ENCODE measurements at places on chromosomes 3 and 15.

DNA sequence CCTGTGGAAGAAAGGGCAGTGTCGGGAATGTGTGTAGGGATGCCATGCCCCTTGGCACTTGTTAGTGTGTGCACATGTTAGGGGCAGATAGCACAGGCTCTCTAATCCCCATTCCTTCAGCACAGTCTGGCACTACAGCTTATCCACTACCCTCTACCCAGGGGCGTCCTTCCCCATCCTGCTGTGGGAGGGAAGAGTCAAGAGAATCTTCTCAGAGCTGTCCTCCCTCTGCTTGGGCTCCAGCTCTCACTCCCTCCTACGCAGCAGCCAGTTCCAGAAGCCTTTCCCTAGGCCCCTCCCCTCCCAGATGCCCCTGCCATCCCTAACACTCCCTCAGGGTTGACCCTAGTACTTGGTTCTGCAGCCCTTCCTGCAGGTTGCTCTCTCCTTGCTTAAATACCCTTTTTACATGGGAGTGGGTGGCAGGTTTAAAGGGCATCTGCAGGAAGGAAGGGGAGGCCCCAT, 815 bp upstream of the GRM2 start:
- DNase-seq = no peak

- no peak for DNase-seq
These were observed 575.5 kb upstream of the KCNMB2 start for GRCh38 chr3:177960722-177961121.

- no peak for DNase-seq
These were observed 57.8 kb upstream of the NMD3 start for GRCh38 chr3:161163297-161163696.

DNA sequence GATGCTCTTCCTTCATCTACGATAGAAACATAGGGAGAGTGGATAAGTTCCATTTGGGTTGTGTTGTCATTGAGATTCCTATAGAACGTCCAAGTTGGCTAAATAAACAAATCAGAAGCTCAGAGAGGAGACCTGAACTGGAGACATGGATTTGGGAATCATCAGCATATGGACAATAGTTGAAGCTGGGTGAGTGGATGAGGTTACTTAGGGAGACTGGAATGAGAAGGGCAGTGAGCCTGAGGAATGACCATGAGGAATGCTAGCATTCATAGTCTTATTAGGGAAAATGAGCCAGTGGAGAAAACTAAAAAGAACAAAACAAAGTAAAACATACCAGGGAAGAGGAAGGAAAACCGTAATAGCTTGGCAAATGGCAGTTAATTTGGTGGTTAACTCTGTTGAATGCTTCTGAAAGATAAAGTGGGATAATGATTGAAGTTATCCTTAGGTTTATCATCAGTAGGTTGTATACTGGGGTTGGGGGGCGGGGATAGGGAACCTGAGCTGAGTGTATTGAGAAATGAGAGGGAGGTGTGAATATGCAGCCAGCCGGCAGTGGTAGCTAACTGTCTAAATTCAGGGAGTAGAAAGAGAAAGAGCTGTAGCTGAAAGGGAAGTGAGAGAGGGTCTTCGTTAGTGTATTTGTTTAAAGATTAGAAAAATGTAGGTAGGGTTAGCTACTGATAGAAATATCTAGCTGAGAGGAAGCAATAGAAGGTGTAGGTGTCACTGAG, 74.6 kb downstream of the ARHGEF26 start:
- no peak for DNase-seq

- DNase-seq = no peak
These were observed 40.8 kb downstream of the HMG20A start for GRCh38 chr15:77461486-77461885.

- no peak for DNase-seq
These were observed 169.1 kb upstream of the SEMA6D start for GRCh38 chr15:47548231-47548630.

- DNase-seq = no peak
These were observed 21.3 kb upstream of the PLCH1 start for GRCh38 chr3:155766206-155766605.

DNA sequence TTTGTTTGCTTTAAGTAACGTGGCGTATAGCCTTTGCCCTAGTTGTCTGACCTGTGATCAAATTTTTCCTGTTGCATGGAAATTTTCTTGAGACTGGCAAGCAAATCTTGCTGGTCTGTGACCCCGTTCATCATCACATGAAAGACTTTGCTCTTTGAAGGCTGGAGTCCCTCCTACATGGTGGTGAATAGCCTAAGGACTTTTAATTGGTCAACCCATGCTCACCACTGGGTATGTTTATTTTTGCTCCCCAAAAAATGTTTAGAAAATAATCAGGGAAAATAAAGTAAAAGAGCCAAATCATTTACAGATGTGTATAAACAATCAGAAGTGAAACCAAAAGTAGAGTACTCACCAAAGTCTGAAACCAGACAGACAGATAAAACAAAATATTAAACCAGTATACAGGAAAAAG, 1075.3 kb upstream of the ALCAM start:
- DNase-seq = no peak

GRCh38 chr3:33629219-33629618, 88.8 kb downstream of the CLASP2 start:
- DNase-seq = no peak

DNA sequence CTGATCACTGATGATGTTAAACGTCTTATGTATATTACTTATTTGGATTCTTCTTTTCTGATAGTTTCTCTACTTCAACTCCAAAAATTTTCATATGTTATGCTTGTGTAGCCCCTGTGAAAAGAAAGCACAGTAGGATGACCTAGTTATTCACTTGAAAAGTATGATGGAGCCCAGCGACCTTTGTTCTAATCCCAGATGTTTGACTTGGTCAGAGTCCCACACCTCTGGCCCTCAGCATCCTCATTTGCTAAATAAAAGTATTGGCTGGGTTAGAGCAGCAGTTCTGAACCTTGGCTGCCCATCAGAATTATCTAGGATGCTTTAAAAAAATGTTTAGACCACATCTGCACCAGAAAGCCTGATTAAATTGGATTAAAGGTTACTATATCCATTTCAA, 173.7 kb downstream of the ATG7 start:
- no peak for DNase-seq

- no peak for DNase-seq
These were observed 222.3 kb downstream of the SLCO3A1 start for GRCh38 chr15:92075764-92076163.

DNA sequence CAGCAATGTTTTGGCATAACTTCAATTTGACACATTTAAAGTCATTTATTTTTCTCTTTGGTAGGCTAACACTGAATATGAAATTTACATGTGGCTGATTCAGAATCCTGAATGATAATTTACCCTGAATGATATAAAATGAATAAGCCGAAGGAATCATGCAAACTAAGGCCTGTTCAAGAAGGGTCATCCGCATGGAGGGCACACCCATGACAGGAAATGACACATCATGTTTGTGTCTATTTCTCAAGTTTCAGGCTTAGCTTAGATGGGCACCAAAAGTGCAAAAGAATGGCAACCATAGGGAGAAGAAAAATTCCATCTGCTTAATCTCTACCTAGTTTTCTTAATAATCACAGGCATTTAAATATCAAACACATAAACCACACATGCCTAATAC, 141.5 kb downstream of the DUT start:
- DNase-seq = no peak

DNA sequence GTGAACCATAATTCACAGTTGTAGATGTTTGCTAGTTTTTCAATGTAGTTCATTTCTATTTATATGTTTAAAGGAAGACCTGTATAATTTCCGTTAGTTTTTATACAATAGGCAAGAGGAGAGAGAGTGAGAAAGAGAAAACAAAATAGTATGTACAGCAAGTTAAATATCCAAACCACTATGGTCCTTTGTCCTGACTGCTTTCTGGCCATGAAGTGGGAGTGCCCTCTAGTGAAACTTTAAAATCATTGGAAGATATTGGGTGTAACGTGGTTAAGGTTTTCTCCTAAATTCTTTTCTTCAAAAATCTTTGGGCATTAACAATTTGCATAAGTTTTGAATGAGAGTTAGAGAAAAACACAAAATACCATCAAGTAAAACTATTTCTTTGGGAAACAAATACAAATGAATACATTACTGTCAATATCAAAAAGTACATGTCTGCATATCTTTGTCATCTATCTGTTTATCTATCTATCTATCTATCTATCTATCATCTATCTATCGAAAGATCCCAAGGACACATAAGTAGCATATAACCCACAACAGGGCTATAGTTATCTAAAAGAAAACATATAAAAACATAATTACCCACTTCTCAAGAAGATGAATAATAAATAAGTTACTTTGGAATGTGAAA, 534.6 kb upstream of the ATP11B start:
- DNase-seq = no peak

- no peak for DNase-seq
These were observed 4.5 kb downstream of the NDUFB5 start for GRCh38 chr3:179608931-179609720.

DNA sequence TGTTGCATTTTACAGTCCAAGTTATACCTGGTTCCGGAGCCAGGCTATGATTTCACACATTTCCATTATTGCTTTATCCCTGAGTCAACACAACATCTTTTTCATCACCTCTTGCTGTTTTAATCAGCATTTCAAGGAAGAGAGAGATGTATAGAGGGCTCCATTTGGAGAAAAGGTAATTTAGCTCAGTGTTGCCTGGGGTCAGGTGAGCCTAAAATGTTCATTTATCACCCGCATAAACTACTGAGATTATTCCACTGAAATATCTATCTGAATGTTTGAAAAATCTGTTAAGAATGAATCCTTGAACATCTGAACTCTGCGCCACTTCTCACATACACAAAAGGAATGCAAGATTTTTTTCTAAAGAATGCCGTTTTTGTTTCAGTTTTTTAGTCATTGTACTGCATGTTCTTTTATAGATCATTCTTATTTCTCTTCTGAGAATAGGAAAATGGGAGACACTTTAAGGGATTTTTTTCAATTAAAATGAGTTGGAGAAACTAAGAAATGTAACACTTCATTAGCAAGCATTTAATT, 51.5 kb upstream of the AGTR1 start:
- no peak for DNase-seq

DNA sequence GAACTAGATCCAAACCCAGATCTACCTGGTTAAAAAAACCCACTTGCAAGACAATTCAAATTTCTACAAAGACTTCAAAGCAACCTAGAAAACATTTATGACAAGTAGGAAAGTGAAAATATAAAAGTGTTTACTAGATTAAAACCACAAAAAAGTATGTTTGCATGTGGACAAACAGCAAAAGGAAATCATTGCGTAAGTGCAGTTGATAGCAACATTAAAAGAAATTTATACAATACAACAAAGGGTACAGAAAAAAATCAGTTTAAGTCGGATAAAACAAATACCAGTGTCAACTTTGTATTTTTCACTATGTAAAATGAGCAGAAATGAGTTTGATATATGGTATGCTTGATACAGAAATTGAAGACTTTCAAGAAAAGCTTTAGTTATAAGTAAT, 2.6 kb downstream of the EIF5A2 start:
- no peak for DNase-seq

DNA sequence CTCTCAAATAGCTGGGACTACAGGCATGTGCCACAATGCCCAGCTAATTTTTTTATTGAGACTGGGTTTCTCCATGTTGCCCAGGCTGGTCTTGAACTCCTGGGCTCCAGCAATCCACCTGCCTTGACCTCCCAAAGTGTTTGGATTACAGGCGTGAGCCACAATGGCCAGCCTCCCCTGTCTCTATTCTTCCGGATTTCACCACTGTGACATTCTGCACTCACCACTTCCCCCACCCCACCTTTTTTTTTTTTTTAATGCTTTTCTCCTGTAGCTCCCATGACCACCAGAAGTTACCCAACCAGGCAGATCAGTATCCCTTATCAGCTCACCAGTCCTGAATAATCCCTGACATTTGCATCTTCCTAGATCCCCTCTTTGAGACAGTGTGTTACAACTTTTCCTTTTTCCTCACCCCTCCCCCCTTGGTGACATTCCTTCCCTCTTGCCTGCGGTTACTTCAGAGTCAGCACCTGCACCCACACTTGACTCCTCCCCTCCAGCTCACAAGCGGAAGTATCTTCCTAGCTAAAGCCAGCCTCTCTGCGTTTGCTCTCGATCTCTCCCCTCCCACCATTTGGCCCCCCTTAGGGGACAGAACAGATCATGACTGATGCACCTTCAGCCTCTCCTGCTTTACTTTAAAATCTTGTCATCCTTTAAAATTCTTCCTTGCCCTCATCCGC, 13.5 kb upstream of the ZNF592 start:
- no peak for DNase-seq

DNA sequence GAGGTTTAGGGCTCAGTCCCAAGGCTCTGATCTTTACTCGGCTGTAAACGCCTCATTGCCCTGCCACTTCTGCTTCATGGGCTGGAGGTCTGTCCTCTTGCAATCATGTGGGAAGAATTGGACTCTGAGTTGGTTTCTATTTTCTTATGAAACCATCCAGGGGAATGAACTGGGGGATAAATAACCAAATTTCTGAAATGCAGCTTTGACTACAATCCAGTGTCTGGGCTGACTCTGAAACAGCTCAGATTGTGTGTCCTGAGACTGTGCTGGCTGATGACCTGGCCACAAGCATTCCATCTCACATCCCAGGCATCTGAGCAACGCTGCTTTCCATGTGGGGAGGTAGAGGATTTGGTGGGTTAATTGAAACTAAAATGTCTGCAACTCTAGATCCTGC, 71.0 kb upstream of the GALNT15 start:
- DNase-seq = no peak

GRCh38 chr15:52783191-52783829, 6.8 kb downstream of the ONECUT1 start:
- no peak for DNase-seq

DNA sequence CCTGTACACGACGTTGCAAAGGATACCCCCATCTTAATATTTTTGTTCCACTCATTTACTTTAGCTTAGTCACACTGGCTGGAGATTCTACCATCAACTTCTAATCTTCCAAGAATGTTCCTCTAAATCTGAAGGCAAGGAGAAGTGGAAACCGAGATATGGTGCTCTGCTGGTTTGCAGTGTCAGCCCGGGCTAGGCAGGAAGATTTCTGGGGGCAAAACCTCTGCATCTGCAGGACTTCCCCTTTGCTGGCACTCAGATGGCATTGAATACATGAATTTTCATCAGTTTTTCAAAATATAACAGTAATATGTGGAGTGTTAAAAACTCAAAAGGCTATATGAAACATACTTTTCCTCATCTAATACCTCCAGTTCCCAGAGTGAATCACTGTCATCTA, 240.4 kb downstream of the RPLP1 start:
- DNase-seq = no peak

DNA sequence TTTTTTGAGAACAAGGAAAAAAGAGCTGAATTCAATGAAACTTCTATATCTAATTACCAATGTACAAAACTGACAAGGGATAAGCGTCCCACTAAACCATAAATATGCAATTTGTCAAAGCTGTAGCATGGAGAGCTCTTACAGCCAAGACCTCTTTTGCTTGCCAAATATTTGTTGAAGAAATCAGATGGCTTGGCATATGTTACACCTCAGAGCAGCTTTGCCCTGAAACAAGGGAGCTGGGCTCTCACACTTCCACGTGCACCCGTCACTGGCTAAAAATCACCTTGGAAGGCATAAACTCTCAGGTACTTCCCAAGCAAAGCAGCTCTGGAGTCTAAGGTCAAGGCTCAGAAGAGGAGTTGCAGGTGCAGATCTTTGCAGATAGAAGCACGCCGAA, 324.7 kb upstream of the SLCO3A1 start:
- DNase-seq = no peak
